Sigmoid colon (tissue), 7 donors: ENCODE measurements at places on chromosomes 6 and 20. TPM values are rescaled to one million over a fixed set of nuclear protein-coding genes. Genes with fewer than 3 reads are reported as not detected.

Gene PTK7
- total RNA-seq: 9.4 TPM

Gene NKX2-2
- not detected for total RNA-seq

Gene RWDD2A
- 2.5 TPM for total RNA-seq

Gene KIAA0408
- total RNA-seq: 74.6 TPM

Gene DHX16
- total RNA-seq: 20.4 TPM

Gene KCNG1
- total RNA-seq: 5.3 TPM

Gene METTL24
- total RNA-seq: 41.3 TPM

Gene C2
- total RNA-seq: 15.7 TPM

Gene TMEM30A
- 69.5 TPM for total RNA-seq

Gene EPM2A
- 66.5 TPM for total RNA-seq

Gene GPR6
- not detected for total RNA-seq

Gene OR2J3
- total RNA-seq: not detected

DNA sequence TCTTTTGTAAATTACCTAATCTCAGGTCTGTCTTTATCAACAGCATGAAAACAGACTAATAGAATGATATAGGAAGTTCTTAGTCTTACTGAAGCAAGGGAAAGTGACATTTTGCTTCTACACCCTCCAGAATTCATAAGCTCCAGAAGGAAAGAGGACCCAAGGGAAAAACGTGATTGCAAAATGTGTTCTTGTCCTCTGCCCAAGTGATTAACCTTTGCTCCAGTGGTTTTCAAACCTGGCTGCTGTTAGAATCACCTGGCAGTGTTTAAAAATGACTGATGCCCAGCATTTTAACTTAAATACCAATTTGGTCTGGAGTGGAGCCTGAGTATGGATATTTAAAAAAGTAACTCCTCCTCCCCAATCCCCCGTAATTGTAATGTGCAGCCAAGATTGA lies 191.4 kb downstream of the SLC16A10 start:
- H3K4me3 ChIP-seq: no peak overlapping the region
- H3K27me3 ChIP-seq: no peaks in the 10 kb centered on the region

- H3K4me3 ChIP-seq: no peak overlapping the region
- no peaks in the 10 kb centered on the region for H3K4me1 ChIP-seq
- H3K36me3 ChIP-seq: no peaks in the 10 kb centered on the region
- H3K27ac ChIP-seq: no peak overlapping the region
Measured at GRCh38 chr6:90955246-90955645, 368.4 kb upstream of the MAP3K7 start.

GRCh38 chr20:14666696-14667095 lies 329.3 kb upstream of the FLRT3 start:
- H3K36me3 ChIP-seq: no peaks in the 10 kb centered on the region
- no peak overlapping the region for H3K4me3 ChIP-seq
- H3K27ac ChIP-seq: no peak overlapping the region
- no peaks in the 10 kb centered on the region for H3K27me3 ChIP-seq
- DNase-seq: no peak

DNA sequence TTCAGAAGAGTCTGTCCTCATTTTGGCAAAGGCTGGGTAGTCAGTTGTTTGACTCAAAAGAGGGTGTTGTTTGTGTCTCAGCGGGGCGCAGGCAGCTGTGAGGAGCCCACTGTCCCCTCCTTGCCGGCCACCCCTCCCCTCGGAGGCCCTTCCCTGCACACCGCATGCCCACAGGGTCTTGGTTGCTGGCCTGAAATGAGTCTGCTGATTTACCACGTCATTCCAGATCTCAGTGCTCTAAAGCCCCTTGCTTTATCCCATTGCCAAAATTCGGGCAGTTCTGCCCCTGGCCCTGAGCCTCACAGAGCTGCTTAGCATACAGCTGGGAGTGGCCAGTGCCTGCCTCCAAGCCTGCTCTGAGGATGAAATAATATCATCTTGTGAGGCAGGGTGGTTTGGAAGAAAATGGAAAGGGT lies 220.7 kb downstream of the UST start:
- H3K27me3 ChIP-seq: no peaks in the 10 kb centered on the region
- H3K36me3 ChIP-seq: no peaks in the 10 kb centered on the region
- no peak for DNase-seq

- H3K4me3 ChIP-seq: no peak overlapping the region
- no peak for DNase-seq
- no peak overlapping the region for H3K27ac ChIP-seq
- H3K27me3 ChIP-seq: peaks cover 21% of the 10 kb centered on the region
Measured at GRCh38 chr6:27280064-27280539, 32.0 kb downstream of the POM121L2 start.

DNA sequence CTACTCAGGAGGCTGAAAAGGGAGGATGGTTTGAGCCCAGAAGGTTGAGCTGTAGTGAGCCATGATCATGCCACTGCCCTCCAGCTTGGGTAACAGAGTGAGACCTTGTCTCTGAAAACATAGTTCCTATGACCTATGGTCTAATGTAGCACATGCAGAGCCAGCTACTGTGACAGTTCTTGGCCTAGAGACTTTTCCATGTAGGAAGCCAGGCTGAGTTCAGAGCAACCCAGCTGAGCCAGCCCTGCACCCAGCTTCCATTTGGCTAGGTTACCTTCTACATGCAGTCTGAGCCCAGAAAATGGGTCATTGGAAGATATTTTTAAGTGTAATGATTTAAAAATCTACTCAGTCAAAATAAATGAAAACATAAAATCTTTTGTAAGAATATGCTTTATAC lies 92.8 kb downstream of the FNDC1 start:
- H3K27me3 ChIP-seq: no peaks in the 10 kb centered on the region
- no peak overlapping the region for H3K27ac ChIP-seq
- H3K4me1 ChIP-seq: no peaks in the 10 kb centered on the region

DNA sequence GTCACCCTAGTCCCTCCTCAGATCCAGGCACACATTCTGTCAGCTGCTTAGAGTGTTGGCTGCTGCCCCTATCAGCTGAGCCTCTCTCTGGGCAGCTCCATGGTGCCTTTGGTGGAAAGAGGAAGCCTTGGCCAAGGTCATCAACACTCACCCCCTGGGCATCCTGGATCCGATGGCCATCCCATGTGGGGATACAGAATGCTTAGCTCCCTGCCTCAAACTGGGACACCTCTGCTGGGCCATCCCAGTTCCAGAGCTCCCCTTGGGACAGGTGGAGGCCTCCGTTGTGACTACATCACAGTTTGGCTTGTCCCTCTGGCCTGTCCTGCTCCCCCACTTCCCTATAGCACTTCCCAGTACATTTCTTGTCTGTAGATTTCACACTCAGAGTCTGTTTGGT lies 45.6 kb downstream of the TOX2 start:
- no peak for DNase-seq
- no peak overlapping the region for H3K27ac ChIP-seq
- no peak overlapping the region for H3K4me3 ChIP-seq
- no peaks in the 10 kb centered on the region for H3K36me3 ChIP-seq

DNA sequence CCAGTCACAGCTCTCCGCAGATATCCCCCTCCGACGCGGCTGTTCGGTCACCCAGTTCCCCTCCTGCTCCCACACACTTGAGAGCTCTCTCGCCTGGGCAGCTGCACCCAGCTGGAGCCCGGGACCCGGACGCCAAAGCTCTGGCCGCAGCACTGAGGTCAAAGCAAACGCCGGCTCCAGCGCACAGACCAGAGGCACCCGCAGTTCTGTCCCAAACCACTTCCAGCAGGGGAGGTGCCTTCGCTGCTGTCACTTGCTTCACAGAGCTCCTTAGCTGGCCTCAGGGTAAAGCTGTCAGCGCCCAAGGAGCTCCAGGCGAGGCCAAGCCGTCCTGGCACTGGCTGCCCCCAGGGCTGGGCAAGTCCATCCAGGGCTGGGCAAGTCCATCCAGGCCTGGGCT lies 27.9 kb downstream of the SLC2A4RG start:
- H3K36me3 ChIP-seq: no peaks in the 10 kb centered on the region
- no peak for DNase-seq
- no peak overlapping the region for H3K27ac ChIP-seq
- no peaks in the 10 kb centered on the region for H3K4me1 ChIP-seq
- no peaks in the 10 kb centered on the region for H3K27me3 ChIP-seq

DNA sequence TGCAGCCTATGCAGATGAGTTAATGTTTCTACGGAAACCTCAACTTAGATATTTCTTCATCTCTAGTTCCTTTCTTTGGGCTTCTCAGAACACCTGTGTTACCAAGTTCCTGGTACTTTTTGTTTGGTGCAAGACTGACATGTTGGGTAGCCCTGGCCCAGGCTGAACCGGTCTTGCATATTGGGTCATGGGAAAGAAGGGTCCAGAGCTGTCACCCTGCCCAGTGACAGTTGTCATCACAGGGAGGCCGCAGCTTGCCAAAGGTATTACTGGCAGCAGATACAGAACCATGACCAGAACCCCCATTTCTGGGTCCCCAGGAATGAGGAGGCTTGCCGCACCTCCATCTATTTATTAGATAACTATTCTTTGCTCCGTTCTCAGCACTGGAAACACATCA lies 40.2 kb downstream of the PDYN start:
- no peaks in the 10 kb centered on the region for H3K4me1 ChIP-seq
- H3K27me3 ChIP-seq: no peaks in the 10 kb centered on the region
- H3K36me3 ChIP-seq: no peaks in the 10 kb centered on the region
- DNase-seq: no peak
- no peak overlapping the region for H3K27ac ChIP-seq

GRCh38 chr20:1381753-1382591 lies 10.9 kb downstream of the FKBP1A start:
- no peak for DNase-seq
- peaks cover 39% of the 10 kb centered on the region for H3K4me1 ChIP-seq
- no peak overlapping the region for H3K4me3 ChIP-seq
- H3K27ac ChIP-seq: peak overlapping the region; percentile 67

DNA sequence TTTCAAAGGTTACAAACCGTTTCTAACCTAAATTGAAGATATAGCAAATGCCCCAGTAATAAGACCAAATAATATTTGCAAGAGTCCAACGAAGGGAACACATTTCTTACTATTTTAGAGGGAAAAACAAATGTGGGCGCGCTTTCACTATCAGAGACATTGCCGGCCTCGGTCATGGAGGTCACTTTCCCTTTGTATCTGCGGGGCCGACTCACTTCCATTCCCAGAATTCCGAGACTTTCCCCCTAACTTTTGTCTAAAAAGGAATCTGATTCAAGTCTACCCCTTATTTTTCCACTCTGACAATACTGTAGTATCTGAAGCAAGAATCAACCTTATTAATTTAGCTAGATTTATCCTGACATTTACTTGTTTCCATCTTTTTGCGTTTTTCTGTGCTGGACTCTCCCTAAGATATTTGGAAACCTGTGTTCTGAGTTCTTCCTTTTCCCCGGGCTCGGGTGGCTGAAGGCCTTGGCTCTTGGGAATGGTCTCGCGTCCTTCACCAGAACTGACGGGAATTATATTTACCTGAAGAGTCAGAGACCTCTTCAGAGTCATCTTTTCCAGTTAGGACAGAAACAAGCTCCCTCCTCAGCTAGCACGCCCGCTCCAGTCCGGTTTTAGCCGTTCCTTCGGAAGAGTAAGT lies 71.8 kb upstream of the ZNF184 start:
- H3K27ac ChIP-seq: no peak overlapping the region
- peaks cover 25% of the 10 kb centered on the region for H3K27me3 ChIP-seq
- H3K36me3 ChIP-seq: no peaks in the 10 kb centered on the region
- H3K4me3 ChIP-seq: no peak overlapping the region

- no peak for DNase-seq
- H3K4me3 ChIP-seq: no peak overlapping the region
- H3K4me1 ChIP-seq: peaks cover 31% of the 10 kb centered on the region
- H3K27ac ChIP-seq: no peak overlapping the region
Measured at GRCh38 chr20:62784497-62784896, 11.8 kb upstream of the MRGBP start.

- no peaks in the 10 kb centered on the region for H3K36me3 ChIP-seq
- H3K27me3 ChIP-seq: no peaks in the 10 kb centered on the region
- H3K4me3 ChIP-seq: no peak overlapping the region
- no peak for DNase-seq
- H3K27ac ChIP-seq: no peak overlapping the region
Measured at GRCh38 chr6:10112871-10113549, 301.9 kb downstream of the TFAP2A start.

DNA sequence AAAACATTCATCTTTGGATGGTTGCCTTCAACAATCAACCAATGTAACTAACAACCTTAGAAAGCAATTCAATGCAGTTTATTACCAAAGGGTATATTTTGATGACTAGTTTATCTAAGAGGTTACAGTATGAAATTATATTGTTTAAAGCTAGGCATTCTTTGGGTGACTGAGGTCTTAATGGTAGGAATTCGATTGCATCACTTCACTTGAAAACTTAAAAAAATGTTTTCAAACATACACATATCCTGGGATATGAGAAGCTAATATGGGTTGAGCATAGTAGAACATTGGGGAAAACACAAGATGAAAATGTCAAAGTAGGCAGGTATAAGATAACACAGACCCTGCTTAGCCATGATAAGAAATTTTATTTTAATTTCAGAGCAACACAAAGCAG lies 144.6 kb upstream of the BMP5 start:
- no peaks in the 10 kb centered on the region for H3K27me3 ChIP-seq
- H3K4me1 ChIP-seq: no peaks in the 10 kb centered on the region
- H3K27ac ChIP-seq: no peak overlapping the region
- H3K36me3 ChIP-seq: no peaks in the 10 kb centered on the region
- no peak for DNase-seq

GRCh38 chr20:40714109-40714508 lies 25.1 kb upstream of the MAFB start:
- no peak for DNase-seq
- H3K27ac ChIP-seq: no peak overlapping the region
- H3K4me3 ChIP-seq: no peak overlapping the region

GRCh38 chr20:41049451-41049850 lies 20.8 kb downstream of the TOP1 start:
- H3K4me3 ChIP-seq: no peak overlapping the region
- no peak for DNase-seq
- H3K4me1 ChIP-seq: no peaks in the 10 kb centered on the region
- no peaks in the 10 kb centered on the region for H3K27me3 ChIP-seq
- H3K36me3 ChIP-seq: no peaks in the 10 kb centered on the region
